ENCODE measurements at places on chromosomes 11 and 22.
A peak's percentile ranks its signal among the peaks of the same experiment; 100 is the strongest.

- peak; percentile 44 for DNase-seq
Observed at GRCh38 chr11:2945031-2945756, 16.0 kb upstream of the PHLDA2 start.

GRCh38 chr11:43376594-43376993 is 17.9 kb downstream of the TTC17 start:
- DNase-seq: no peak

DNA sequence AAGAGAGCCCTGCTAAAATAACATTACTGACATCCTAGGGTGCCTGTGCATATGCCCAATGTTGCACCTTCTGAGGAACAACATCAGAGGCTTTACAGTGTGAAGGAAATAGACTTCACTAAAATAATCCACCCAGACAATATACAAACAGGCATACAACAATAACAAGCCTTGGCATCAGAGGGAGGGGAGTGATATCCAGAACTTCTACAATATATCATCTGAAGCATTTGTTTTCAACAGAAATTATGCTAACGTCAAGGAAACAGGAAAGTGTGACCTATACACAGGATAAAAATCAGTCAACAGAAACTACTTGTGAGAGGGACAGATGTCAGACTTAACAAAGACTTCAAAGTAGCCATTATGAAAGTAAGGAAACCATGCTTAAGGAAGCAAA is 81.3 kb downstream of the CTNND1 start:
- DNase-seq: no peak

- DNase-seq: no peak
Observed at GRCh38 chr22:32967386-32968101, 90.6 kb downstream of the SYN3 start.

DNA sequence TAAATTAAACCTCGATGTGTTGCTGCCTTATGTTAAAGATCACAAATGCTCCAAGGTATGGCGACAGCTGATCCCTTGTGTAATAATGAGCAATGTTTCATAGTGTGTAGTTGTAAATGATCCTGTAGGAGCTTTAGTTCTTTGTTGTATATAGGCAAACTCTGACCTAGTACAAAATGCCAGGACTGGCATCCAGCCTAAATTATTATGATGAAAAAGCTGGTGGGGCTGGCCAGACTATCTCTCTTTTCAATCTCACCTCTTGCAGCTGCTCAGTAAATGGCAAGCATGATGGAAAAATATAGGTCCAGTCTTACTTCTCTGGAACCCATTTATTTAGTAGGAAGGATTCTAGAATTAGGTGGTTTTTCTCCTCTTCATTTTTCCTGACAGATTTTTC is 345.1 kb upstream of the C11orf87 start:
- DNase-seq: no peak

DNA sequence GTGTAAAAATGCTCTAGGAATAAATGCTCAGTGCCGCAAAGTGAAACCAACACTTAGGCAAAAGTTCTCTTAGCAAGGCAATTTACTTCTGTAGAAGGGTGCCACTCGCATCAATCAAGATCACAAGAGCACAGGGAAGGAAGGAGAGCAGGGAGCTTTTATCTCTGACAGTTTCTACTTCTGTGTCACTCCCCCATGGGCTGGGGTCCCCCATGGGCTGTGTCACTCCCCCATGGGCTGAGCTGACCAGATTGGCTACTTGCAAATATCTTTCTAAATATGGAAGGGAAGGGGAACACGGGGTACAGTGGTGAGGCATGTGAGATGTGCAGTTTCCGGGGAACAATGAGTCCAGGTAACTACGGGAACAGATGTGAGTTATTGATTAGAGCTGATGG is 397 bp downstream of the OR52N2 start:
- no peak for DNase-seq

- no peak for DNase-seq
Observed at GRCh38 chr11:75823946-75824345, 8.9 kb downstream of the UVRAG start.

GRCh38 chr22:49446759-49447710 is 380.6 kb downstream of the BRD1 start:
- DNase-seq: no peak

DNA sequence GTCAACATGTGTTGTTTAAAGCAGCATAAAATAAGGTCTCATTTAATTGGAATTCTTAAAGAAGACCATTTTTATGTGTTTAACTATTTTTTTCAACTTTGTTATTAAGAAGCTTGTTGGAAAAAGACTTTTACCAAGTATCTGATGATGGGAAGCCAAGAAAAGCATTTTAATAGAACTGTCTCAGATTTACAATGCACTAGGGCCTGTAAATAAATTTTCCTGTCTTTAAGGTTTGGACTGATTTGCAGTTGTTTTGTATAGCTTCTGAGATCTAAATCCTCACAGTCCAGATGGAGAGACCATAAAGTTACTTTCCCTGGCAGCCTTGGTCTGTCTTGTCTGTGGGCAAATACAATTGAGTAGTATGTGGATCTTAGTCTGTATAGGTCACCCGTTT is 41.6 kb downstream of the EXT2 start:
- DNase-seq: no peak

DNA sequence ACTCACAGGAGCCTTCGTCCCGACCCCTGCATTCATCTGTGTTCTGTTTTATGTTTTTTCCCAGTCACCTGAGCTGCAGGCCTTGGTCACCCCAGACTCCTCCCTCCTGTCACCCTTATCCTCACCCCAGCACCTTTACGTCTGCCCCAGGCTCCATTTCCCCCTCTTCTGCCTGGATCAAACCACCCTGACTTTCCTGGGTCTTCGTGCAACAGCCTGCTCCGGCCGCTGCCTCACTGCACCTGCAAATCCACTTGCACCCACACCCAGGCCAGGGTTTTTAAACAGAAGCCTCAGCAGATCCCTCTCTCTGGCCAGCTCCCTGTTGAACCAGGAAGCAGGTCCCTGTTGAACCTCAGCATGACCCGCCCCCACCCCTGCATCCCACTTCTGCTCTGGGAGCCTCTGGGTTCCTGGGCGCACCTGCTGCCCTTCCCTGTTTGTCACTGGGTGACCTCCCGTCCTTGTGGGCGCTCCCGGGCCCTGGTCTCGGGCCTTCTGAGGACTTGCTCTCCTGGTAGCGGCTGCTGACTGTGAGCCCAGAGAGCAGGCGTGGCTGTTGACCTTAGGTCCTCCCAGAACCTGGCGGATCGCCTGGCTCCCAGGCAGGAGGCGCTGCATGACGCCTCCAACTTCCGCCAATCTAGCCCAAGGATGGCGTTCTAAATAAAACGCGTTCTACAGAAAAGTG is 12.8 kb downstream of the MAPK8IP2 start:
- DNase-seq: no peak

DNA sequence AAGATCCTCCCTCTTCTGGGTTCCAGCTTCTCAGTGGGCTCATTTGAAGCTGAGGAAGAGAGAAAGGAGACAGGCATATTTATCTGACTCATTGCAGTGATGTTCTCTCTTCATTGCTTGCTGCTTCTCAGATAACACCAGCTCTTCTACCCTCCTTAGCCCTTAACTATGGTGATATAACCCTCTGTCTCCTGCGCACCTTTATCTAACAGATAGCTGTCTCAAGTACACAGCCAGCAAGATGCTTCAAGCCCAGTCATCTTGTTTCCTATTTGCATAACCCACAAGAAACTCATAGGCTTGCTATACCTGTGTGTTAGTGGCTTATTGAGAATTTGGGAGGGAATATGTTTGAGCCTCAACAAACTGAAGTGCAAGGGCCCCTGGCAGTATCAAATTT is 12.6 kb downstream of the PRSS23 start:
- no peak for DNase-seq

DNA sequence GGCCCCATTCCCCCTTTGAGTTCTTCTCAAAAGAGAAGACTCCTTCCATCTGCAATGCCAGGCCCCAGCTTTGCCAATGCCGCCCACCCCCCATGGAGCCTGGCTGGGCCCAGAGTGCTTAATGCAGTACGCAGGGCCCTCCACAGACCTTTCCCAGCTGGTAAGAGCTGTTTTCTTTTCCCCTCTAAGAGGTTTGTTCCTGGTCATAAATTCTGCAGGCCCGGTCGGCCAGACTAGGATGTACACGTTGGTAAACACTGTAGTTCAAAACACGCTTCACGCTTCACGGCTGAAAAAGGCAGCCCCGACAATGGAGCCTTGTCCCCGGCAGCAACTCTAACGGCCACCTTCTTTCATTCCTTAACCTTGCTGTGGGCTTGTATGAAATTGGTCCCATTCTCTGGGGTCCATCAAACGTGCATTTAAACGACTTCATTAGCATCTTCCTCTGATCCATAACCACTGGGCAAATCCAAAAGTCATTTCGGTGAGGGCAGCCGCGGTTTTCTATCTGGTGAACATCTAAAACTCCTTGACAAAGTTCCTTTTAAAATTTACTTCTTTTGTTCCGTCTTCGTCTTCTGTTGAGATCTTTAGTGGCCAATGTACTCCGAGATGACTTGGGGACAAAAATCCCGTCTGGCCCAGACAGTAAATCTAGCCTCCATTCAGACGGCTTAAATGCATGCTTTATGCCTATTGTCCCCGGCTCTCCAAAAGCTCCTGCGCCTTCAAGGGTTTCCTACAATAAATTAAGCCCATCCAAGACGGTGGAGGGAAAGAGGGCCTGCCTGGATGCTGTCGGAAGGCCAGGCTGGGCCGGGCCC is 60.0 kb upstream of the MYEOV start:
- DNase-seq: peak; percentile 53

DNA sequence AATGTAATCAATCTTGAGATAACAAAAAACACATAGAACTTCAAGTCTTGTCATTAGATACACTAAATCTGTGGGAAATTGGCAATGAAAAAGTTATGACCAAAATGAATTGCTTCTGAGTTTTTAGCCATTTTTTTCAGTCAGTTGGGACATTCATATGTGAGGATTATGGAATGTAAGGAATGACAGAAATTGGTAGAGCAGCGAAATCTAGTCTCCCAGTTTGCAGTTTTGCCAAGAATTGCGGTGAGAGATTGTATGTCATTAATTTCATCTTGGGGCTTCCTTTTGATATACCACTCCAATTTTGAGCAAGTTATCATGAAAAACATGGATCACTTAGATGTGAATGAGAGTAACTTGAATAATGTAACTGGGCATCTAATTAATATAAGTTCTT is 49.9 kb downstream of the SIK2 start:
- DNase-seq: no peak

- no peak for DNase-seq
Observed at GRCh38 chr11:125165843-125166763, 1.6 kb downstream of the PKNOX2 start.

DNA sequence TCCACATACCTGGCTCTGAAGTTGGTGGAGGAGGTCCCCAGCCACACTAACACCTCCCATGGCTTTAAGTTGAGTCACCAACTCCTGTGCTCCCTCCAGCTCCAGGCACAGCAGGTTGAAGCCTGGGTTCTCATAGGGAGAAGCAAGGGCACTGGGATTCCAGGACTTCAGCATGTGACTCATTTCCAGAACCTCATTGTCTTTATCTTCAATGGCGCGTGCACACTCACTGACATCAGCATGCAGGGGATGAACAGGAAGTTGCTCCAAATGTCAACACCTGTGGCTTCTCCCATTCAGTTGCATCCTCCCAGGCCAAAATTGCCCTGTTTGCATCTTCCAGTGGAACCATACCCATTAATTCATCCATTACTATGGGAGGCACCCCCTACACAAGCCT is 5.8 kb upstream of the UBQLNL start:
- no peak for DNase-seq

GRCh38 chr22:35518811-35519210 is 21.8 kb upstream of the RASD2 start:
- DNase-seq: no peak

DNA sequence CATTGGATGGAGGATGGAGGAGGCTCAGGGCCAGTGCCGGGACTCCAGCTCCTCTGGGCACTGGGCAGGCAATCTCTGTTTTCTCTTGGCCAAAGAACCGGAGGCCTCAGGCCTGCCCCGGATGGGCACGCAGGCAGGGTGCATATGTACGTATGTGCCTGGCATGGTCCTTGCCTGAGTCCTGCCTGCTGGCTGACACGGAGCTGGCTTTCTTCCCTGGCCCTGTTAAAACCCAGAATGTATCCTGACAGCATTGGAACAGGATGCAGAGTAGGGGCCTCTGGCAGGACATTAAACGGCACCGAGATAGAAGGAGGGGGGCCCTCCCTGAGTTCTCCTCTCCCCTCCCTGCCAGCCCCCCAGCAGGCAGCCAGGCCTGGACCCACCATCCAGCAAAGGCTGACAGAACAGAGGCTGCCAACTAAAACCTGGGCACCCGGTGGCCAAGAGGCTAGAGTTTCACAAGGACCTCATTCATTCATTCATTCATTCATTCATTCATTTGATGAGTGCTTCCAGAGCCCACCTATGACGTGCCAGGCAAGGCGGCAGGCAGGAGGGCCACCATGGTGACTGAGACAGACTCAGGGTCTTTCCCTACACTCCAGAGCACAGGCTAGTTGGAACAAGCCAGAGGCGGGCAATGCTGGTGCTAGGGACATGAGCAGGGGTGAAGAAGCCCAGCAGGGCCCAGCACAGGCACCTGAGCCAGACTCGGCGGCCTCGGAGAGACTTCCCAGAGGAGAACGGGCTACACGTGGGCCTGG is 28.8 kb downstream of the FLRT1 start:
- DNase-seq: no peak
